ENCODE measurements at places on chromosomes 1 and 21.

DNA sequence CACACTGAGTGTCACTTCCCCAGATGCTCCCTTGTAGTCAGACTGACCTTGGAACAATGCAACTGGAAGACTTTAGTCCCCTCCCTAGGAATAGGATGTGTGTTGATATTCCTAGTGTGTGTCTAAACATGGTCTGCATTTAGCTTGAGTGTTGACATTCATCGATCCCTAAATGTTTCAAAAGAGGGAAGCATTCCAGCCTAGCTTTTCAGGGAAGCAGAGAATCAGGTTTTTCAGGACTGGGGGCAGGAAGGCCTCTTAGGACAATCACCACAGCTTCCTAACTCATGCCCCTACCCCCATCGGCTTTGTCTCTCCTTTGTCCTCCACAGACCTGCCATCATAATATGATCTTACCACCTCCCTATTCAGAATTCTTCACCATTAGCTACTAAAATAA, 43.4 kb downstream of the NMNAT2 start:
- no peak for DNase-seq

DNA sequence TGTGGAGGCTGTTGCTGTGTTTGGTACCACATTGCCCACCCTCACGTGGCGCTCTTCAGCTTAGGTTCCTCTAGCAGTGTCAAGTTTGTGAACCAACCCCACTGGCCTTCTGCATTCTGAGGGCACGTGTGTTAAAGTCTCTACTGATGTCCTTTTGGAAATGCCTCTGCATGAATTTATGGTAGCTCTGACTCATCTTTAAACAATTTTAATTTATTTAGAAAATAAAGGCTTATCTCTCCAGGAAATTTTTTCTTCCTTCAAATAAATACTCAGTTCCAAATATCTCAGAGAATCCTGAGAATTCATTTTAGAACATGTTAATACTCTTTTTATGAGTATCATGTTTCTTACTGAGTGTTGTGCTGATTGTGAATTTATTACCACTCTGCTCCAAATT, 5.5 kb downstream of the CD1D start:
- no peak for DNase-seq

DNA sequence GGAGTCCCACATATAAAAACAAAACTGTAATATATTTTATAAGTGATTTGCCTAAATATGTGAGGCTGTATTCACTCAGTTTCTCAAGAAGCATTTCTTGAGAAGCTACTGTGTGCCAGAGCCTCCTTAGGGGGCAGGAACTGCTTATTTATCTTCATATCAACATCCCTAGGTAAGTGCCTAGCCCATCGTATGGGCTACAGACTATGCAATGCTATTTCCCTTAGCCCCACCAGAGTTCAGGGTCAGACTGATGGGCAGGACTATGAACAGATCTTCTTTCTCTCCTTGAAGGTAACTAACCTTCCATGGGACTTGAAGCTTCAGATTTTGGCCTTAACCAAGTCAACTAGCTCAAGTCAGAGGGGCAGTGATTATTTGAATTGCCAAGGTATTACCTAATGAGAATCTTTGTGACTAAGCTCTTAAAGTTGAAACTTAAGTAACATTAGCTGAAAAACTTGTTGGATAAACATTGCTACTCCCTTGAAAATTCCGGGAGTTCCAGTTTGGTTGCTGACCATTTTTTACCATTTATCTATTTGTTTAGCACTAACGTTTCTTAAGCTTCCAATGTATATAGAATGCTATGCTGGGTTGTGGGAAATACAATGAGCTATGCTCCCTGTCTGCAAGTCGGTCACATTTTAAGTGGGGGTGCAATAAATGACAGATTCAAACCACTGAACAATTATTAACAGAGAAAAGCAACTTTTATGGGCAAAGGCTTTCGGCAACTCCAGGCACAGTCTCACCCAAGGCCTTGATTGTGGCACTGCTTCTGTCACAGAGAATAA, 85.2 kb downstream of the GPR88 start:
- DNase-seq, result no peak

- DNase-seq, result no peak
Measured at GRCh38 chr1:185512442-185512841, 195.4 kb upstream of the IVNS1ABP start.

DNA sequence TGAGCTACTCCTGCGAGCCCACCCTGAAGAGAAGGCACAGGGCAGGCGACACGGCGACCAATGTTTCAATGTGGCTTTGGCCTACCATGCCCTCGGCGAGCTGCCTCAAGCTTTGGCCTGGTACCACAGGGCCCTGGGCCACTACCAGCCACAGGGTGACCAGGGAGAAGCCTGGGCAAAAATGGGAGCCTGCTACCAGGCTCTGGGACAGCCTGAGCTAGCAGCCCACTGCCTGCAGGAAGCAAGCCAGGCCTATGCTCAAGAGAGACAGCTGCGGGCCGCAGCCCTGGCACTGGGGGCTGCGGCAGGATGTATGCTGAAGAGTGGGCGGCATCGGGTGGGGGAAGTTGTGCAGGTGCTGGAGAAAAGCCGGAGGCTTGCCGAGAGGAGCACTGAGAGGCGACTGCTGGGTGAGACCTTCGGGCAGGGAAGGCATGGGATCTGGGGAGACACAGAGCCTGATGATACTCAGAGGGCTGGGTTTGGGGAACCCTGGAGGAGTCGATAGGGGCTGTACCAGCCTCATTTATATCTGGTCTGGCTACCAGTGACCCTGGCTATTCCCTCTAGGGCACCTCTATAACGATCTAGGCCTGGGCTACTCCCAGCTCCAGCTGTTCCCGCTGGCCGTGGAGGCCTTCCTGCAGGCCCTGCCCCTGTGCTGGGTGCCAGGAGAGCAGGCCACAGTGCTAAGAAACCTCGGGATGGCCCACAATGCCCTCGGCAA, 2.3 kb downstream of the TTC24 start:
- DNase-seq, result no peak

- DNase-seq, result no peak
Measured at GRCh38 chr21:16304174-16305095, 574.7 kb downstream of the USP25 start.

DNA sequence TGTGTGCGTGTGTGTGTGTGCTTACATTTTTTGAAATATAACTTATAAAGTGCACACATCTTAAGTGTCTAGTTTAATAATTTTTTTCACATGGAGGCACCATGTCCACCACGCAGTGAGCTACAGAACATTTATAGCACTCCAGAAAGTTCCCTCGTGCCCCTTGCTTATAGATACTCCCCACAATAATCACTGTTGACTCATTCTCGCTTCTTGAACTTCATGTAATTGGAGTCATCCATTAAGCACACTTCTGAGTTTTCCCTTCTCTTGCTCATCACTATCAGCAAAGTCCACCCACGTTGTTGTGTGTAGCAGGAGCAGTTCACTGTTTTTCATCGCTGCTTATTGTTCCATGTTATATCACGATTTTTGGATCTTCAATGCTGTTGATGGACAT, 78.4 kb upstream of the DISP3 start:
- no peak for DNase-seq

All from left forelimb (tissue), 1 donor.